Retinal pigment epithelial cell (primary cell): ENCODE measurements at places on chromosomes 12 and 14.

DNA sequence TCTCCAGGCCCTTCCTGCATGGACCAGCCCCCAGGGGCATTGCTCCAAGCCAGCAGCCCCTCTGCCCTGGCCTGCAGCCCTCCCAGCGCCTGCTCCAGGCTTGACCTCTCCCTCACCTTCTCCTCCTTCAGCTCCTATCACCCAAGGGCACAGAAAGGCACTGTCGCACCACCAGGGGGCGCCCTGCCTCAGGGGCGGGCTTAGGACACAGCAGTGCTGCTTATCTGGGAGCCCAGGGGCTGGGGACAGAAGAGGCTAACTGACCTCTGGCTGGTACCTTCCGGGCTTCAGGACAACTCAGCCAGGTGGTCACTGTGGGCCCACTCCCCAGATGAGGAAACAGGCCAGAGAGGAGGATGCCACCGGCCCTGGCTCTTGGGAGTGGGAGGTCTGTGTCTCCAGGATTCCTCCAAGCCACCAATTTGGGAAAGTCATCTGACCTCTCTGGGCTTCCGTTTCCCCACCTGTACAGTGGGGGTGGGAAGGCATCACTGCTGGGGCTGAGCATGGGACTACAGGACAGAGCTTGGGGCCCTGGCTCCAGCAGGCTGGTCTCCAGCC lies 25.3 kb upstream of the GPR132 start:
- no peak for DNase-seq

DNA sequence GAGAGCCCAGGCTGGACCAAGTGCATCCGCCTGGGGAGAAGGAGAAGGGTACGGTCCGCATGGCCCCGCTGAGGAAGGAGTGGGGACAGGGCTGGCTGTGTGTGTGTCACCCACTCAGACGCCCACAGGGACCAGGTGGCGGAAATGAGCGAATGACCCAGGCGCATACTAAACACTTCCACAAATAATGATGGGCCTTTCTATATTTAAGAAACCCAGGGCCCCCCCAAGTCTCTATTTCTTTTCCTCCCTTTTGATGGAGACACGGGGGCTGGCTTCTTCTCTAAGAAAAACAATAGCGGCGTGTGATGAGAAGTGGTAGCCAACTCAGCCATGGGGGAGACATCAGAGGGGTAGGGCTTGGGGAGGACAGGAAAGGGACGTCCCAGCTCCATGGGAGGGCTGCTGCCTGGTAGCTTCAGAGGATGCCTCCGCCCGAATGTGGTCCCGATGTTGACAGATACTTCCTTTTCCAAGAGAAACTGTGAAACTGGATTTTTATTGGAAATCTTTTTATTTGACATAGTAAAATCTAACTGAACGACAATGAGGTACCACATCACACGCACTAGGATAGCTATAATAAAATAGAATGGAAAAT lies 6.3 kb upstream of the MAP1LC3B2 start:
- no peak for DNase-seq

- DNase-seq = no peak
Observed at GRCh38 chr12:105799103-105799502, 339.7 kb downstream of the NUAK1 start.

GRCh38 chr12:107759410-107759809 lies 1.5 kb downstream of the PRDM4 start:
- peak; percentile 52 for DNase-seq

GRCh38 chr14:77549451-77549850 lies 50.8 kb upstream of the ISM2 start:
- DNase-seq = no peak

- no peak for DNase-seq
Observed at GRCh38 chr14:33938131-33938949, 12.5 kb downstream of the EGLN3 start.

GRCh38 chr14:54718046-54718445 lies 151.1 kb downstream of the SAMD4A start:
- DNase-seq = no peak

- no peak for DNase-seq
Observed at GRCh38 chr12:67534046-67534445, 114.5 kb upstream of the DYRK2 start.

DNA sequence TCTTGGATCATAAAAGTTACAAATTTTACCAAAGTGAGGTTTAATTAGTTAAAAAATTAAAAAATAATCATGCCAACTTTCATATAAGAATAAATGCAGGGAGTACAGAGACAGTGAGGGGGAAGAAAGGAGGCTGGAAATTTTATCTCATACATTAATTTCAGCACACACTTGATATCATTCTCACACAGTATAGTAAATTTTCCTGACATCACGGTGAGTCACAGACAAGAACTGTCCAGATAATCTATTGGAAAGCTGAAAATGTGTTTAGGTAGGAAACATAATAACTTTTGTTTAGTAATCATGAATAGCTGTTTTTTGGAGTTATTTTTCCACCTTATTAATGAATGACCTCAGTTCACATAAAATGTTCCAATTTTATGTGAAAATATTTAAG lies 1204.8 kb downstream of the GALC start:
- DNase-seq = no peak

GRCh38 chr14:49619730-49620129 lies 696 bp downstream of the RPL36AL start:
- DNase-seq = no peak

DNA sequence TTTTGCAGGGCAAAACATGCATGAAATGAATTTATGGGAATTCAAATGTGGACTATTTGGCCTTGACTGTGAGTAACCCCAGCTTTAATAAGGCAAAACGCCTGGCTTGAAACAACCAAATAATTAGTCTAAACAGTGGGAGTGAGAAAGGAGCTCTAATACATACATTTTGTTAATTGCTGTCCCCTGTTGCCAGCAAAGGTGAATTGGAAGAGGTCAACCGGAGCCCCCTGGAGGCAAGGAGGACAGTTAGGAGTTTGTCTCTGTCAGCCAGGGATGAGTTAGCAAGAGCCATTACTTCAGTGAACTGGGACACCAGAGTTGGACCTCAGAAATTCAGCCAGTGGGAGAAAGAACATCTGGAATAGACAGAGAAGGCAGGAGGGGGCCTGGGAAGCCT lies 17.4 kb downstream of the KRT76 start:
- no peak for DNase-seq

DNA sequence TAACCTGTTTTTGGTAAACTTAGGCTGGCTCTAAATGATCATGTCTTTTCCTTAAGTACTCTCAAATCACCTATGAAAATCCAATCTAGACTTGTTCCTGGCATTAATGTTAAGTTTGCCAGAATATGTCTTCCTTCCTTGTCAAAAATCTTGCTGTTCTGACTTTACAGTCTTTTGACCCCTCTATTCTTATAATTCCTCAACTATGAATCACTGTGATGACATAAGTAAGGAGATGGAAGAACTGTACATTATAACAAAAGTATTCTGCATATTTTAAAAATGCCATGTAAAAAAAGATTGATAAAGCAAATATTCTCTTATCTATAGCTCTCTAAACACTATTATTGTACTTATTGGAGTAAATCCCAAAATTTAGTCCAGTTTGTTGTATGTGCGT lies 51.4 kb upstream of the BAZ1A start:
- peak; percentile 23 for DNase-seq

DNA sequence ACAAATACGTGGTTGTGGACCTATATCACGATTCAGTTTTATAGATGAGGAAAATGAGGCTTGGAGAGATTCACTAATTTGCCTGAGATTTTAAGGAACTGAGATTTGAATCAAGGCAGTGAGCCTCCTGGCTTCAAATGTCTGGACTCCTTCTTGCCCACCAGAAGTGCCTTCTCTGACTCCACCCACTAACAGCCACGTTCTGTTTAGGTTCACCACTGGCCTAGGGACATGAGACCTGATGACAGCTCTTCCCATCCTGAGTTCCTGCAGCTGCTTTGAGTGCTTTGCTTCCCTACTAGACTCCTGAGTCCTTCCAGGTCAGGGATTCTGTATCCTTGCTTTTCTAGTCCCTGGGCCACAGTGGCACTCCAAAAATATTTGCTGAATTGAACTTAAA lies 57.1 kb downstream of the PLBD1 start:
- no peak for DNase-seq

DNA sequence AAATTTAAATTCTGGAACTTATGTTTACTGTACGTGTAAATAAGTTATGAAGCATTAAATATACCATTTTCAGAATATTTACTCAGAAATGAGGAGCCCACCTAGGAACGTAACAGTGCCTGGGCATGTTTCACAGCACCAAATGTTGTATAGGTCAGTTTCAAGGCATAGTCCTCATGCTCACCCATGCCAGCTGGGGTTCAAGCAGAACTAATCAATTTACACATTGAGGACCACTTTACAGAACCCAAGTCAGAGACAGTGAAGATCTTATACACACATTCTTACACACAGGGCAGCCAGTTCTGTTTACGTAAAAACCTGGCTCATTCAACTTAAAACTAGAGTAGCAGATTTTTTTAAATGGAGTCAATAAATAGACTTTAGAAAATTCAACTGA lies 2.0 kb downstream of the KICS2 start:
- DNase-seq = no peak

GRCh38 chr12:71134405-71134804 lies 23.4 kb downstream of the TSPAN8 start:
- no peak for DNase-seq

DNA sequence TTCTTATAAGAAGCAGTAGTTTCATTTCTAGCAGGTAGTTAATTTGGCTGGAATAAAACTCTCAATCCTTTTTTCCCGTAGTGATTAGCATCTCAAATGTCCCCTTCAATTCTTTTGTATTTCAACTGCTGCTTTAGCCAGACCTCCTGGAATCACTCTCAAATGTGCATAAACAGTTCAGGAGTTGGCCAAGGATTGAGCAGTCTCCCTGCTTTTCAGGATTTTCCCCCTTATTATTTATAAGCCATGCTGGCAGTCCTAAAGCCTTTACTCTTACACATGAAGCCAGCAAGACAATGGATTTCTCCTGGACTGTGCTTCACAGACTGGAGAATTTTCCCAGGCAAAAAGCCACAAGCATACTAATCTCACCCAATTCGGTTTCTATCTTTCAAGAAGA lies 950.1 kb downstream of the VRK1 start:
- DNase-seq = no peak

DNA sequence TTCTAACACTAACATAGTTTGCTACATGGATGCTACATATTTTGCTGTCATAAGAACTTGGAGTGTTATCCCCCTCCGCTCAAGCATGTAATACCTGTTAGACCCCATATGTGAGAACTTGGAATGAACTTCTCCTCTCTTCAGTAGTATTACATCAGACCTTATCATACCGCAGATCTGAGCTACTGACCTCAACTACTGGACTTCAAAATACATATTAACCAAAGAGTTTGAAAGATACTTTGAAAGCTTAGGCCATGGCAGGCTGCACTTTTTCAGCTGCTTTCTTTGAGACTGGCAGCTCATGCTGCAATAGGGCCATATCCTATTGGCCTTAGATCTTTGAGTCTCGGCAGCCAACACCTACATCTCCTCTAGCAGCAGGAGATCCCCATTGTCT lies 74.8 kb downstream of the EEA1 start:
- DNase-seq = no peak

- DNase-seq = no peak
Observed at GRCh38 chr12:53585448-53586125, 40.6 kb downstream of the ATF7 start.

DNA sequence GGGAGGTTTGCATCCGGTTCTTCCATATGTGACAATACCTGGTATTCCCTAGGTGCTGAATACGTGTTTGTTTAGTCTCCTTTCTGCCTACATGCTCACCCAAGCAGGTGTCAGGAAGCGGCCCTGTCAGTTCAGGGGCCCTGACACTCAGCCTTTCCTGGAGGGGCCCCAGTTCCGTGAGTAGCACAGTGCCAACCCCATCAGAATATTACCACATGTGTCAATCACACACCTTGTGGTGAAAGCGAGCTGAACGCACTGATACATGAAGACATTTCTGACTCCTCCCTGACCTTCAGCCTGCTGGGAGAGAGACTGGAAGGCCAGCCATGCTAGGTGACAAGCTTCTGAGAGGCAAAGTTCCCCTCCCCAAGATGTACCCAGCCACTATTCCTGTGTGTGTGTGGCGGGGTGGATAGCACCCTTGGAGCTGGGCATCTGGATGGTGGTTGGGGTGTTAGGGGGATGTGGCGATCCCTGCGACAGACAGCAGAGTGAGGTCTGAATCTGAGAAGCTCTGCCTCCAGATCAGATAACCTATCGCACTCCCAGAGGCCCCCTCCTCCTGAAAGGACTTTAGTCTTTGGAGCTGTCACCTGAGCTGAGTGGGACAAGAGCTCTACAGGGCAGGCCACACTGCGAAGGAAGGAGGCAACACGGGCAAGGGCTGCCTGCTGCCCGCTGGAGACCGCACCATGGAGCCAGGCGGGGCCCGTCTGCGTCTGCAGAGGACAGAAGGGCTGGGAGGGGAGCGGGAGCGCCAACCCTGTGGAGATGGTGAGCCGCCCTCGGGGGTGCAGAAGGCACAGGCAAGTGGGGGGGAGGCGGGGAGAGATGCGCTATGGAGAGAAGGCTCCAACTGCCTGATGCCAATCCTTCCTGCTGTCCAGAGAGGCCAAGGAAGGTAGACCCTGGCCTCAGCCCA lies at the start of gene SOAT2:
TSS of gene SOAT2 (plus strand) at position 604 of the 925 bp plus-strand sequence. CDS start at position 696, 92 bp downstream.
- no peak for DNase-seq
